ENCODE measurements at places on chromosomes 7 and 10.

DNA sequence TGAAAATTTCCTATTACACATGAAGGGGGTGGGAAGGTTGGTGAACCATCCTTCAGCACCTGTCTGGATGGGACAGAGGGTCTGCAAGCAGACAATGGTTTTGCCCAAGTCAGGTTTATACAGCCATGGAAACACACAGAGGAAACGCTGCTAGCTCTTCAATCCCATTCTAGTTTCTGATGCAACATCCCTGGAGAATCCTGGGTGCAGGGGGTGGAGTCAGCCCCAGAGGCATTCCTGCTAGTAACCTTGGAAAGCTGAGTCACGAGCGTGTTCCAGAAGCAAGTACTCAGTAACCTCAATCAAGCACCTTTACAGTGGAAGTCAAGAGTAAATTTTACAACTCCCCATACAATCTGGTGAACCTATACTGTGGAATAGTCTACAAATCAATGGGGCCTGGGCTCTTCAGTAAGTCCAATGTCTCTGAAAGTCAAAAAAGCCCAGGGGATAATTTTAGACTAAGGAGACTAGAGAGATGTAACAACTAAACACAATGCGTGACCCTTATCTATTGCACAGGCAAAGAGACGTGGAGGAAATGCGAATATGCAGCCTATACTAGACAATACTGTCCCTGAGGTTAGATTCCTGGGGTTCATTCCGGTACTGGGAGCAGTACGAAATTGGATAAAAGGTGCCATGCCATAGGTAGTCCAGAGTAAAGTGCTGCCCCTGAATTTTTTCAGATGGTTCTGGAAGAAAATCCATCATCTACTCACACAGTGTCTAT is 95.4 kb downstream of the ZRANB1 start:
- no peak for DNase-seq

DNA sequence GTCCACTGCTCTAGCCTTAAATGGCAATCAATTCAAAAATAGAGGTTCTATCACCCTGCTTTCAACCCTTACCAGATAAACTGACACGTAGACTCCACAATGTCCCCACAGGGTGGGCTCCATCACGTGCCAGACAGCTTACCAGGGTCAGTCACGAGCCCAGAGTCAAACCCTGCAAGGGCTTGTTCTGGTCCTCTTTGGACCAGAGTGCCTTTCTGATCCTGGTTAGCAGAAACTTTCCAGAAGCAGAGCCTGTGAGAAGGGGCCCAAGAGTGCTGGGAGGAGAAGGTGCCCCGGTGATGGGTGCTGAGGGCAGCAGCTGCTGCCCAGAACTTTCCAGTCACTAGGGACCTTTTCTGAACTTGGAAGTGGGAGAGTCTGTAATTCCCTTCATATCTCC is 354 bp upstream of the GIMAP5 start:
- DNase-seq, result no peak

DNA sequence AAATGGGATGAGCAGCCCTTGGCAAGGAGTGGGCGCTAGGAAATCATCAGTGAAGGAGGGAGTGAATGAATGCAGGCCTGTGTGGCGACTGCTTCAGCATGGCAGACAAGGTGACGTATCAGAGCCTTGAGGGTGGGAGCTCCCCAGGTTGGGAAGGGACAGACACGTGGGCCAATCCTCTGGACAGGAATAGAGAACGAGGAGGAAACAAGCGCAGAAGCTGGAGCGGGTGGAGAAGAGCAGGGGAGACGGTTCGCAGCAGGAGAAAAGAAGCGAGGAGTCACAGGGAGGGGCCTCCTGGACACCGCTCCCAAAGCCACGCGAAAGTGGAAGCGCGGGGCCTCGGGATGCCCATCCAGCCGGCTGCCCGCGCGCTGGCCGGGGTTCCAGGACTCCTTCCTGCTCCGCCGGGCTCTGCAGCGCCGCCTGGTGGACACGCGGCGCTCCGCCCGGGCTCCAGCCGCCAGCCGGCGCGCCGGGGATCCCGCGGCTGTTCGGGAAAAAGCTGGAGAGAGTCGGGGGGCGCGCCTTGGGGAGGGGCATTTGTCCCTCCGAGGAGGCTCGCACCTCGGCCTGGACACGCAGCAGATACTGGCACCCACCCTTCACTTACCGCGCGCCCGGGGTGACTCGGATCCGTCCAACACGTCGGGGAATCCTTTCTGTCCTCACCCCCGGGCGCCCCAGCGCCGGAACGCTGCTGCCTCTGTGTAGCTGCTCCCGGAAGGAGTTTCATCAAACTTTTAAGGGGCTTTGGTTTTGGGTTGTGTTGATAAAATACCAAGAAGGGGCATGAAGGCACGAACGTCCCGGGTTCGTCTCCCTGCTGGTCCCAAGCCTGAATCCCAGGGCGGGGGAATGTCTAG is 6.3 kb downstream of the ZNF503 start:
- peak; percentile 55 for DNase-seq

- DNase-seq, result no peak
Measured at GRCh38 chr7:123655614-123656013, at the start of gene LMOD2. TSS of gene LMOD2 (plus strand) at chr7:123655866. CDS start at chr7:123655964, 98 bp downstream.

DNA sequence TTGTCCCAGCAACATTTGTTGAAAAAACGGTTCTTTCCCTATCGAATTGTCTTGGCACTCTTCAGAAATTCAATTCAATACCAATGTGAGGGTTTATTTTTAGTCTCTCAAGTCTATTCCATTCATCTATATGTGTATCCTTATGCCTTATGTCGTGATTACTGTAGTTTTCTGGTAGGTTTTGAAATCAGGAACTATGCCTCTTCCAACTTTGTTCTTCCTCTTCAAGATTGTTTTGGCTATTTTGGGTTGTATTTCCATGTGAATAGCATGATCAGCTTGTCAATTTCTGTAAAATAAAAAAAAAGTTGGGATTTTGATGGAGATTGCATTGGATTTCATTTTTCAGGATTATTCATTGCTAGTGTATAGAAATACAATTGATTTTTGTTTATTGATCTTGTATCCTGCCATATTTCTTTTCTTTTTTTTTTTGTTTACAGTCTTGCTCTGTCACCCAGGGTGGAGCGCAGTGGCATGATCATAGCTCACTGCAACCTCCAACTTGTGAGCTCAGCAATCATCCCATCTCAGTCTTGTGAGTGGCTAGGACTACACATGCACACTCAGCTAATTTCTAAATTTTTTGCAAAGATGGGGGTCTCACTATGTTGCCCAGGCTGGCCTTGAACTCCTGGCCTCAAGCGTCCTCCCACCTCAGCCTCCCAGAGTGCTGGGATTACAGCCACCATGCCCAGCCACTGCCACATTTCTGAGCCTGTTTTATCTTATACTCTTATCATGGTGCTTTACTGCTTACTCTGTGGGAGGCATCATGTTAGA is 46.2 kb upstream of the MKLN1 start:
- DNase-seq, result no peak

DNA sequence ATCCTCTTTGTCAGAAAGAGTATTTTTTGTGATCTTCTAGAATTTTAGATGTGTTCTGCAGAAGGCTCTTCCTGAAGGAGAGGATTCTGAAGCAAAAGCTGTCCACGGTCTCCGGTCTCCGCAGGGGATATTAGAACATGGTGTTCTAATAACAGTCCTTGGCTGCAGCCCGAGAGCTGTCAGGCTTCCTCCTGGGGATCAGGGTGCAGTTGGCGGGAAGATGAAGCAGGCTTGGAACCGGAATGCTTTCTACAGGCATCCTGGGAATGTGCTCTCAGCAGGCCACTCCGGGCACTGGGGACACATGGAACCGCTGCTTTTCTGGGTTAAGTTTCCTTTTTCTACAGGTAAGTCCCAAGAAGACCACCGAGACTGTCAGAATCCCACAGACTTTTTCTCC is 118.6 kb upstream of the PARD3 start:
- DNase-seq, result no peak

GRCh38 chr10:122445469-122445868 is 9.0 kb upstream of the ARMS2 start:
- no peak for DNase-seq

DNA sequence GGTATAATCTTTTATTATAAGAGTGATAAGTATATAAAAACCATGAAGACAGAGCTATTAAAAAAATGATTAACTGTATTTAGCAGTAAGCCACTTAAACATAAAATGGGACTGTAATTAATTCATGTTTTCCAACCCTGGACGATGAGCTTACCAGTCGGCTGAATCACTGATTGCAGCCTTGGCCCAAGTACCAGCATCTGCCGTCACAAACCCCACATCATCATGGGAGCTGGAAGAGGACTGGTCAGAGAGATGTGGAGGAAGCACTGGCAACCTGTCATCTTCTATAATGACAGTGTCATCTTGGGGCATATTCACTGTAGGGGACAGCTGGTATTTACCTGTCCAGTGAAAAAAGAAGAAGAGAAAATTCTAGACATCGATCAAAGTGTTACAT is 473.6 kb downstream of the PARD3 start:
- DNase-seq, result no peak

- no peak for DNase-seq
Measured at GRCh38 chr10:126034586-126034985, 138.2 kb downstream of the FANK1 start.

- peak; percentile 18 for DNase-seq
Measured at GRCh38 chr7:3301831-3302618, 973 bp downstream of the SDK1 start.

- no peak for DNase-seq
Measured at GRCh38 chr10:98272656-98273055, 4.7 kb upstream of the LOXL4 start.

GRCh38 chr10:27223964-27224363 is 16.6 kb downstream of the ACBD5 start:
- DNase-seq, result peak; percentile 53

- DNase-seq, result no peak
Measured at GRCh38 chr10:130709415-130709814, 573.2 kb downstream of the GLRX3 start.

All from KBM-7 (cell line).